Fibroblast of skin of left biceps (primary cell): ENCODE measurements at places on chromosomes 6 and 20.

DNA sequence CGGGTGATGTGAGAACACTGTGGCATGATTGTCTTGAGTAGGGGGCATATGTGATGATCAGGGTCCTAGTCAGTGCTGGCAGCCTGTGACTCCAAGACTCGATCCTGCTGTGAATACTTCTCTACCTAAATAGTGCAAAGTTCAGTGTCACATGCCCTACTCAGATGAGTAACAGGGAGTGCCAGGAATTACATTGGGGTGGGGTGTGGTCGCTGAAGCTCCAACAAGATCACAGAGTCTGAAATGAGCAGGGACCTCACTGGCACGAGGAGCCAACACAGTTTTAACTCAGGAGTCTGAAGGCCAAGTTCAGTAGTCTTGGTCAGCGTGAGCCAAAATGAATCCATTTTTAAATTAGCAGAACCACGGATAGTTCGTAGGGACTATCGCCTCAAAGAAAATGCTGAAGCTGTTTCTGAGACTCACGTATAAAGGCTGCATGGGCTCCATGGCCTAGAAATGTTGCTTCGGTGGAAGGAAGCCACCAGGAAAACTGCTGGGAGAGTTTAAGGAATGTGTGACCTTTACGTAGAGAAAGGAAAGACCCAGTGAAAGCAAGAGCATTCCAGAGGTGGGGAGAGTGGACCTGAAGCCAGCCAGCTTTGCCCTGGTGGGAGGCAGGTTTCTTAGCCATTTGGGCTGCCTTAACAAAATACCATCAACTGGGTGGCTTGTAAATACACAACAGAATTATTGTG lies 72.2 kb downstream of the RPP40 start:
- DNase-seq, result no peak

DNA sequence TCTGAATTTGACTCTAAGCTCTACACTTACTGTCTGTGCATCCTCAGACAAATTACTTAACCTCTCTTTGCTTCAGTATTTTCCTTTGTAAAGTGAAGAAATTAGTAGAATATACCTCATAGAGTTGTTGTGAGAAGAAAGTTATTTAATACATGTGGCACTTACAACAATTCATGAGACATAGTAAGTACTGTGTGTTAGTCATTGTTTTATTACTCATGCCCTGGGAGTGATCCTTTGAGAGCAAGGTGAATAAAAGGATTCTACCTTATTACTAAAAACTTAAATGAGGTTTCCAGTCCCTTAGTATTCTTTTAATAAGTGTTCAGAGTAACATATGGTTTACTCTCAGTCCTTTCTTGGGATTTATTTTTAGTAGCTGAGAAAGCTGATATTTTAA lies 233.6 kb upstream of the MAP3K7 start:
- no peak for DNase-seq

GRCh38 chr20:12383821-12384220 lies 466.1 kb downstream of the BTBD3 start:
- no peak for DNase-seq

- no peak for DNase-seq
Observed at GRCh38 chr6:104134876-104135275, 724.8 kb downstream of the HACE1 start.

GRCh38 chr6:82737965-82738364 lies 327.7 kb downstream of the UBE3D start:
- no peak for DNase-seq

DNA sequence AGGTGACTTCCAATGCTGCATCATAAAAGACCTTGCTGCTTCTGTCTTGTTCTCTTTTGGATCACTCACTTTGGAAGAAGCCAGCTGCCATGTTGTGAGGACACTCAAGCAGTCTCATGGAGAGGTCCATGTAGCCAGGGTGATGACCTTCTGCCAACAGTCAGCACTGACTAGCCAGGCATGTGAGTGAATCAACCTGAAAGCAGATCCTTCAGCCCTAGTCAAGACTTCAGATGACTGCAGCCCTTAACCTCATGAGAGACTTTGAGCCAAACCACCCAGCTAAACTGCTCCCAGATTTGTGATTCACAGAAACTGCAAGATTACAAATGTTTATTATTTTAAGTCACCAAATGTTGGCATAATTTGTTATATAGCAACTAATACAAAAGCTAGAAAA lies 86.0 kb upstream of the IYD start:
- no peak for DNase-seq

- no peak for DNase-seq
Observed at GRCh38 chr20:19376451-19377229, 164.2 kb downstream of the SLC24A3 start.

DNA sequence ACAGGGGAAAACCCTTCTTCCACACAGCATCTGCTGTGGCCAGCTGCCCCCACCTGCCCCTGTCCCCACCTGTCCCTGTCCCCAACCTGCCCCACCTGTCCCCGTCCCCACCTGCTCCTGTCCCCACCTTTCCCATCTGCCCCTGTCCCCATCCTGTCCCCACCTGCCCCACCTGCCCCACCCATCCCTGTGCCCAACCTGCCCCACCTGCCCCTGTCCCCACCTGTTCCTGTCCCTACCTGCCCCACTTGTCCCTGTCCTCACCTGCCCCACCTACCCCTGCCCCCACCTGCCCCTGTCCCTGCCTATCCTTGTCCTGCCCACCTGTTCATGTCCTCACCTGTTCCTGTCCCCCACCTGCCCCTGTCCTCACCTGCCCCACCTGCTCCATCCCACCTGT lies 6.4 kb upstream of the MYT1 start:
- no peak for DNase-seq

DNA sequence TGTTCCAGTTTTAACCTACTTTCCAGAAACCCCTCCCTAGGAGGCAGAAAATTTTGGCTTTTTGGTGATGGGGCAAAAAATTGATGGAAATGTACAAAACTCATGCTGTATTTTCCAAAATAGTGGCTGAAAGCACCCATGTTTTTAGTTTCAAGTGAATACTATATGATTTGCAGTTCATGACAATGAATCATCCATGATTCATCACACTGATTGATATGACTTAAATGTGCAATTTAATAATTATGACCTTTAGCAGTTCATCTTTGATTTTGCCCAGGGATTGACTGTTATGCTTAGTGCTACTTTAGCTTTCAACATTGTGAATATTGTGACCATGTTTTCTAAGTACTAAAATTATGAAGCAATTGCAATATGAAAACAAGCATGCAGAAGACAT lies 478.7 kb downstream of the HTR1B start:
- DNase-seq, result no peak

- DNase-seq, result no peak
Observed at GRCh38 chr6:145194389-145194788, 540.9 kb downstream of the EPM2A start.

- DNase-seq, result no peak
Observed at GRCh38 chr6:2916158-2916925, 13.2 kb upstream of the SERPINB9 start.

- no peak for DNase-seq
Observed at GRCh38 chr6:46730921-46731461, 4.2 kb downstream of the PLA2G7 start.

- DNase-seq, result no peak
Observed at GRCh38 chr20:15491575-15491974, 1081.7 kb downstream of the KIF16B start.

GRCh38 chr6:147509891-147510290 lies 1.4 kb downstream of the SAMD5 start:
- no peak for DNase-seq

DNA sequence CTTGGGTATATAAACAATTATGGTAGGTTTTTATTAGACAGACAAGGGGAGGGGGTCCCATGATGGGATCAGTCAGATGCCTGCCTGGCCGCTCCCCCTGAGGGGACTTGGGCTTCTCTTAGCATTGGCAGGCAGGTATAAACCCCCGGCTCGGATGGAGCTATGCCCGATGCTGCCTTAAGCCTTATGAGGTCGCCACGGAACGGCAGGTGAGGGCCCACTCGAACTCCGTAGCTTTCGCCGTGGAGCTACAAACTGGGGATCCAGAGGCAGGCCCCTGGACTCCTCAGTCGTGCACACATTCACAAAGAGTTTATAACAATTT lies 148.8 kb downstream of the TRIM27 start:
- DNase-seq, result no peak

DNA sequence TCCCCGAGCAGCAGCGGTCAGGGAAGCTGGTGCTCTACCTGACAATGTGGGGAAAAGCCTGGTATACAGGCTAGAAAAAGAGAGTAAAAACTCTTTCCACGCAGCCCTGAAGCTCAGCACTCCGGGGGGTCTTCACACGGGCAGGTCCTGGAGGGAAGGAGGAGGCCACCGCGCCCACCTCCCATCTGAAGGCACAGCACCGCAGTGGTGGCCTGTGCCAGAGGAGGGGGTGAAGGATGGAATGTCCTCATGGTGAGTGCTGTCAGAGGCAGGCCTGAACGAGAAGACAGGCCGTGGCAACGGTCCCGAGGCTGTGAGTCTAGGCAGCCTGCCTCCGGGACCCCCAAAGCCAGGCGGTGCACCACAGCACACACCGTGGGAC lies 5.8 kb downstream of the SLC2A4RG start:
- no peak for DNase-seq

GRCh38 chr20:51017251-51017650 lies 5.7 kb downstream of the KCNG1 start:
- no peak for DNase-seq
